ENCODE measurements at places on chromosomes 1 and 21. TPM values are rescaled to one million over a fixed set of nuclear protein-coding genes. Genes with fewer than 3 reads are reported as not detected.

The DPT gene
- not detected for total RNA-seq

DNA sequence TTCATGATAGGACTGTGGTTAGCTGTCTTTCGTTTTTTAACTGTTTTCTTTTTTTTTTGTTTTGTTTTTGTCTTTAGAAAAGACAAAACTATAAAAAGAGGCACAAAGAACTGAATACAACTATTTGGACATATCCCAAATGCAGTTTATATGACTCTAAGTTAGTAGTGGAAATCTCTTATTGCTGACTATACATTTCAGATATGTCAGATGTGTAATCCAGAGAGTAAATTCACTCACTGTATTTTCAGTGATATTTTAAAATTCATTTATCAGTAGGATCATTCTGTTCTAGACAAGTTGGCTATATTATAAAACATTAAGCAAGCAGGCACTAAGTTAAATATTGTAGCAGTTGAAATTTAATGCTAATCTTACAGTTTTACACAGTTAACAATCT is 5.7 kb downstream of the RAP1A start:
- no peak for DNase-seq
- no peaks in the 10 kb centered on the region for H3K36me3 ChIP-seq
- no peak overlapping the region for H3K27ac ChIP-seq
- H3K4me1 ChIP-seq: no peaks in the 10 kb centered on the region
- no peaks in the 10 kb centered on the region for H3K27me3 ChIP-seq

The DIPK1A gene
- total RNA-seq: 4.8 TPM

The LRIG2 gene
- 20.9 TPM for total RNA-seq
